ENCODE measurements at places on chromosomes 7 and 10.

- no peak for DNase-seq
These were observed 336.8 kb downstream of the AUTS2 start for GRCh38 chr7:69935107-69935506.

GRCh38 chr10:122847782-122848604, 2.3 kb upstream of the CUZD1 start:
- DNase-seq = no peak

- no peak for DNase-seq
These were observed 133.7 kb downstream of the ARHGAP22 start for GRCh38 chr10:48470893-48471805.

DNA sequence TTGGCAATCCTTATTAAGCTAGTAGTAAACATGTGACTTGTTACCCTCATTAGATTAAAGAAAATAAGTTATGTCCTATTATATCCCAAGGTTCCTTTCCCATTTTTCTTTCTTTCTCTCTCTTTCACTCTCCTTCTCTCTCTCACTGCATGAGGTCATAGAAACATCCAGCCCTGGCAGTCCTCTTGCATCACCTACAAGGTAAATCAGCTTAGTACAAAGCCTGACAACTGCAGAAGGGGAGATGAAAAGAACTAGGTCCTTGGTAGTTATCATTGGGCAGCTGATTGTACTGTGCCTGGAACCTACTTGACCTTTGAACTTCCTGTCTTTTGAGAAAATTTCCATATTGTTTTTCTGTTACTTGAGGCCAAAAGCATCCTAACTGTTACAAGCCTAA, 307.9 kb upstream of the SP8 start:
- no peak for DNase-seq

- DNase-seq = no peak
These were observed 1.9 kb downstream of the ZCCHC24 start for GRCh38 chr10:79443338-79444198.

DNA sequence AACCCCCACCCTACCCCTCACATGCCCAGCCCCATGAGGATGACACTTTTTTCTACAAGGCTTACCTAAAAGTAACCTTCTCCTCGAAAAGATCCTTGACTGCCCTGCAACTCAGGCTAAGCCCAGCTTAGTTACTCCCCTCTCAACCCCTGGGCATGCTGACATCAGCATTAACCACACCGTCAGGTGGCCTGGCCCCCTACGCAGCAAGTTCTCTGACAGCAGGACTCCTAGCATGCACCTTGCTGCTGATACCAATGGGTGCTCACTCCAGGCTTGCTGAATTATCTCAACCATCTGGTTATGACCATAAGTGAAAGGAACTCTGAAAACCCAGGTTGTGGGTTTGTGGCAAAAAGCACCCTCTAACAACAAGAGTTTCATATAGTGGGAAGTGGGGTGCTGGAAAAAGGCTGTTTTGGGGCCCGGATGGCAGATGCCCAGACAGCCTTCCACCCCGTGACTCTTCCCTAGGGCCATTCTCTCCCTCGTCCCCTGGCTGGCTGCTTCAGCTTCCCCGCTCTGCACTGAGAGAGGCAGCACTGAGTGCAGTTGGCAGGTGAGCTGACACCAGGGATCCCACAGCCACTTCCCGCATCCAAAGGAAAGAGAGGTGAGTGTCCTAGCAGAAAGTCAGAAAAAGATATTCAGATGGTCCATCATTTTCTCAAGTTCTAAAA, 518.9 kb downstream of the KCNMA1 start:
- no peak for DNase-seq

DNA sequence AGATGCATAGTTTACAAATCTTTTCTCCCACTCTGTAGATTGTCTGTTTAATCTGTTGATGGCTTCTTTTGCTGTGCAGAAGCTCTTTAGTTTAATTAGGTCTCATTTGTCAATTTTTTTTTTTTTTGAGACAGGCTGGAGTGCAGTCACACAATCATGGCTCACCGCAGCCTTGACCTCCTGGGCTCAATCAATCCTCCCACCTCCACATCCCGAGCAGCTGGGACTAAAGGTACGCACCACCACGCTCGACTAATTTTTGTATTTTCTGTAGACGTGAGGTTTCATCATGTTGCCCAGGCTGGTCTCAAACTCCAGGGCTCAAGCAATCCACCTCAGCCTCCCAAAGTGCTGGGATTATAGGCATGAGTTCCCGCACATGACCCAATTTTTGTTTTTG, 1655.8 kb downstream of the REEP3 start:
- DNase-seq = no peak

DNA sequence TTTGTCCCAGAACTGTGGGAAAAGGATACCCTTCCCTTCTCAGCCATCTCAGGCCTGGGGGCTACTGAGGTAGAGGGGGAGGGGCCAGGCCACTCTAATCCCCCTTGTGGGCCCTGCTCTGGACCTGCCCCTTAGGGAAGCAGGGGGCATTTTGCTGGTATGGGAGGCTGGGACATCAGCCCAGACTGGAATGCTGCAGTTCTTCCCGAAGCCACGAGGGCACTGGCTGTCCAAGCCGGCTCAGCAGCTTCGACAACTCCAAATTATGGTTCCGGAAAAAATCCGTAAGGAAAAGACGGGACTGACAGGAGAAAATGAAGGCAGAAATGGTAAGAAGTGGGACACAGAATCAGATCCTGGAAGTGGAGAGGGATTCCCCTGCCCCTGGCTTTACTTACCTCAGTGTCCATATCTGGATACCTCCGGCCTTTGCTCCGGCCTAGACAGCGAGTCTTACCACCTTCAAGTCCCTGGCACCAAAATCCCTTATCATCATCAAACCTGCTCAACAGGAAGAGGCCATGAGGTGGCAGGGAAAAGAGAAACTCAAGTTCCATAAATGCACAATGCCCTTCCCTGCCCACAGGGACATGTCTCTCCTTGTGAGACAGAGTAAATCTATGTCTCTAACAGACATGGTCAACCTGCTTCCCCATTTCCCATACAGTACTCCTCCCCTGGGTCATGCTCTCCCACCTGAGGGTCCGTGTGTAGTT, 9.0 kb downstream of the NDST2 start:
- no peak for DNase-seq

DNA sequence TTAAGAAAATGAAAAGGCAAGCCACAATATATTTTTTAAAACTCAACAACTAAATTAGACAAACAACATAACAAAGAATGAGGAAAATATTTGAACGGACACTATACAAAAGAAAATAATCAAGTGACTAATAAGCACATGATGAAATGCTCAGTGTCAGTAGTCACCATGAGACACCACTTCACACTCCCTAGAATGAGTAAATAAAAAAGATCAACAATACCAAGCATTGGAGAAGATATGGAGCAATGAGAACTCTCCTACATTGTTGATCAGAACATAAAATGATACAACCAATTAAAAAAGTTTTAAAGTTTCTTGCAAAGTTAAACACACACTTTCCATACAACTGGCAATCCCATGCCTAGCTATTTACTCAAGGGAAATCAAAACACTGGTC, 222.2 kb downstream of the C7orf25 start:
- no peak for DNase-seq

GRCh38 chr7:107728276-107728675, 15.7 kb upstream of the CBLL1 start:
- no peak for DNase-seq

GRCh38 chr7:45328403-45328981, 170.9 kb downstream of the RAMP3 start:
- no peak for DNase-seq

- no peak for DNase-seq
These were observed 26.4 kb downstream of the MACC1 start for GRCh38 chr7:20190560-20191390.

- DNase-seq = no peak
These were observed 103.4 kb upstream of the GLI3 start for GRCh38 chr7:42340436-42340835.

GRCh38 chr10:54833029-54833428, 32.0 kb upstream of the PCDH15 start:
- no peak for DNase-seq

DNA sequence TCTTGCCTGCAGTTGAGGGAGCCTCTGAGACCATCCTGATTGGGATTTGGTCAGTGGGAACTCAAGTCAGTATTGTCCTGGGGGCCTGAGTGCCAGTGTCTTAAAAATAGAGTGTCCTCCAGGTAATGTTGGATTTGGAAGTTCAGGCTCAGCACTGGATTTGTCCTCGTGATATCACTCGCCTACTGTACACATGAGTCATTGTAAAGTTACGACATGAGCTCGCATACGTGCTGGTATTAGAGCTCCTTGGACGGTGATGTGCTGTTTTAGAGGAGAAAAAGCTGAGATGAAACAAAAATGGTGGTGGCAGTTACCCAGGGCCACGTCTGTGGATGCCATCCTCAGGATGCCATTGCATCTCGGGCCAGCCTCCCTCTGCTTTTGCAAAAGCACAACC, 78.2 kb downstream of the MGMT start:
- DNase-seq = no peak

GRCh38 chr7:30694774-30695721, 12.8 kb upstream of the CRHR2 start:
- DNase-seq = no peak

GRCh38 chr7:32155712-32156111, 85.5 kb upstream of the PDE1C start:
- no peak for DNase-seq

GRCh38 chr7:43318188-43318770, 205.8 kb downstream of the HECW1 start:
- no peak for DNase-seq

DNA sequence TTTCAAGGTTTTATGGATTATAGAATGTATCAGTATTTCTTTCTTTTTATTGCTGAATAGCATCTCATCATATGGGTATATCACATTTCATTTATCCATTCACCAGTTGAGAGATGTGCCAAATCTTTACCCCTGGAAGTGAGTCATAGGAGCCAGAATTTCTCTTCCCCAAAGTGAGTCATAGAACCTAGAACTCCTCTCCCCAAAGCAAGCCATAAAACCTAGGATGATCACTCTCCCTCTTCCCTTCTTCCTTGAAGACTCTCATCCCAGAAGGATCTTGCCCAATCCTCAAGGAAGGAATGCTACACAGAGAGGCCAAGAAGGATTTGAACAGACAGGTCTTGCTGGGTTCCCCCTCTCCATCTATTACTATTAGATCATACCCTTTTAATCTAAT, 199.9 kb downstream of the EVX1 start:
- DNase-seq = no peak

DNA sequence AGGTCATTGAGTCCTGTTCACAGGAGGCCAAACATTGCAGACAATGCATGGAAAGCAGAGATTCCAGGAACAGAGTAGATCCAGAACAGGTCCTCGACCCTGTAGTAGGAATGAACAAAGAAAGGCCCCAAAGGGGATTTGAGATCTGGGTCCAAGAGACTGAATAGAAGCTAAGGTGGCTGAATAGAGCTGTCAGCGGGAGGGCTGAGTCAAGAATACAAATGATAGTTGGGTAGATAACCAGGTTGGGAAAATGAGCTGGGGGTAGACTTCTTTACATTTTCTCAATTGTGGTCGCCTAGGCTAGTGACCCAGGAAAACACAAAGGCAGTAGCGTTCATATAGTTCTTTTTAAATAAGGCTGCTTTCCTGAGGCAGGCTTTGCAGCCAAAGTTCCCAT, 103.4 kb upstream of the ELMO1 start:
- DNase-seq = no peak

DNA sequence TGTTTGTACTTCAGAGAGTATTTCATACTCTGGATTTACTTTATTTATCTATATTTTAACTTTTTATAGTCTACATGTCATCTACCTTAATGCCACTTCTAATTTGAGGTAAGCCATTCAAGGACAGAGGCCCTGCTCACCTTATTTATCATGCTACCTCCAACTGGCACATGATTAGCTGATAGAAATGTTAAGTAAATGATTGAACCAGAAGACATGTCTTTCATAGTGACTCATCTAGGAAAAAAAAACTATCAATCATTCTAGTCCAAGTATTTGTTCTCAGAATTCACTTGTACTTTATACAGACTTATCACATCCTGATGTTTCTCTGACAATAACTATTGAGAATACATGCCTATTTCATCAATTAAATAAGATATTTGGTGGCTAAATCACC, 856.3 kb downstream of the XPNPEP1 start:
- DNase-seq = no peak

GRCh38 chr7:24898691-24899090, 81.3 kb downstream of the OSBPL3 start:
- DNase-seq = peak; percentile 15

DNA sequence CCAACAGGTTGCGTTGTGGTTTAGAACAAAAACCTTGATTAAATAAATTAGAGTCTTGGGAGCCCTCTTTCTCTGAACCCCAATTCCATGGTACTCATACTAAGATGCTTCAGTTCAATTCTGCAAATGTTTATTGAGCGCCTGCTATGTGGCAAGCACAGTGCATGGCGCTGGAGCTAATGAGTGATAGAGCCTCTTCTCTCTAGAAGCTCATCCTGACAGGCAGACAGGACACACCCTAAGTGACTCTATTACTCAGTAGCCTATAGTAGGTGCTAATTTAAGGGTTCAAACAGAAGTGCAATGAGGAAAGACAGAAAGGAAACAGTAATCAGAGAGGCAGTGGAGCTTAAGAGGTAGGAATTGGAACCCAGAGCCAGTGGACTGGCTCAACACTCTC, 124.4 kb upstream of the C7orf33 start:
- DNase-seq = no peak

GRCh38 chr7:1158203-1159126, 1.5 kb downstream of the ZFAND2A start:
- no peak for DNase-seq

- no peak for DNase-seq
These were observed 226.5 kb upstream of the HPS1 start for GRCh38 chr10:98673171-98673782.

- no peak for DNase-seq
These were observed 1.0 kb downstream of the LRCH4 start for GRCh38 chr7:100584683-100585510.

- DNase-seq = no peak
These were observed 434.4 kb upstream of the MGMT start for GRCh38 chr10:129032372-129033313.

Data from CD4-positive, alpha-beta T cell treated with Interleukin-6 at 100 ng/mL for 8 hours (primary cell).